Stimulated activated CD4-positive, alpha-beta T cell treated with anti-CD3 and anti-CD28 coated beads, Interleukin-1b, Interleukin-23, amount 100 ng/mL, for 1 hour (primary cell): ENCODE measurements at places on chromosomes 5 and 9.

- DNase-seq = peak; percentile 75
Observed at GRCh38 chr9:33415501-33416038, 13.2 kb upstream of the AQP7 start.

DNA sequence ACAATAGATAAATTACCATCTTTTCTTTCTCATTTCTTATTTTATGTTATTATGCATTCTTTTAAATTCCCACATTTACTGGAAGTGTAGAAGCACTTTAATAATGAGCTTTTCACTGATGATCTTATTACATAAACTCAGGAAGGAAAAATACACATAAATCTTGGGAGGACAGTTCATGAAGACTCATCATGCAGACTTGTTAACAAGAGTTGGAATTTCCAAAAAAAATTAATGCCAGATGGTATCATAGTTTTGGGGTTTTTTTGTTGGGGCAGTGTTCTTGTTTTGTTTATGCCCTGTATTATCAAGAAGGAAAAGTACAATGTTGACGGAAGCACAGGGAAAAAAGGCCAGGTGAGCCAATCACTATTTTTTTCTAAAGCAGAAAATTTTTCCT, 35.1 kb downstream of the CEMIP2 start:
- DNase-seq = no peak

DNA sequence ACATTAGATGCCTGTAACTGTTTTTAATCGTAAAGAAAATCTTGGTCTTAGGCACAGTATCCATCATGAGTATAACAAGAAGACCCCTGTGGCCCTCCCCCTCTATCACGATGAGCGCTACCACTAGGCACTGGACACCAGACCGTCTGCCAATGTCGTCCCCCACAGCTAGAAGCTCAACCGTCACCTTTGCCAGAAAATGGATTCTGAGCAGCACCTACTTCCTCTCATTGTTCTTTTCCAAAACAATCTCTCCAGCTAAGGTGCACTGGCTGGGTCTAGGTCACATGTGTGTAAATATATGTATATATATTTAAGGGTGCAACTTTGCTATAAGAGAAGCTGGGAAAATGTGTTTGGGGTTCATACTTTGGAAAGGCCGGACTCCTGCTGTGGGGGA, 15.7 kb upstream of the SSBP2 start:
- DNase-seq = no peak

- DNase-seq = no peak
Observed at GRCh38 chr9:95438561-95439357, 78.0 kb downstream of the PTCH1 start.

GRCh38 chr9:135992486-135993408, 31.6 kb upstream of the UBAC1 start:
- DNase-seq = no peak

- no peak for DNase-seq
Observed at GRCh38 chr5:81269751-81270393, 31.5 kb upstream of the ZCCHC9 start.

DNA sequence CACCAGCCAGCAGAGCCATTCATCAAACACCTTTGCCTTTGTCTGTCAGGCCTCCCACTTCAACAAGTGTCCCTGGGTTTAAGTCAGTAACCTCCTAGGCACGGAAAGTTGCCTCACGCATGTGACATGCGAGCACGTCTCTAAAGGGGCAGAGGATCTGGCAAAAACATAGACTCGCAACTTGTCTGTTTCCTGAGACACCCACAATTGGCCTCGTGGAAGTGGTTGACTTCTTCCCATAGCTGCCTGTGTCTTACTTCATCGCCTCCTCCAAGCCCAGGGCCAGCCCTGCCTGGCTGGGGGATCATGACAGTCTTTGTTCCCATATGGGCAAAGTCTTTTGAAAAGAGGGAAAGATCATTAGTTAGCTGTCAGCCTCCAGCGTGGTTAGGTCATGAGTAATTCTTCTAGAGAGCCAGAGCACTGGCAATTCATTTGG, 35.5 kb upstream of the GLRX start:
- no peak for DNase-seq

DNA sequence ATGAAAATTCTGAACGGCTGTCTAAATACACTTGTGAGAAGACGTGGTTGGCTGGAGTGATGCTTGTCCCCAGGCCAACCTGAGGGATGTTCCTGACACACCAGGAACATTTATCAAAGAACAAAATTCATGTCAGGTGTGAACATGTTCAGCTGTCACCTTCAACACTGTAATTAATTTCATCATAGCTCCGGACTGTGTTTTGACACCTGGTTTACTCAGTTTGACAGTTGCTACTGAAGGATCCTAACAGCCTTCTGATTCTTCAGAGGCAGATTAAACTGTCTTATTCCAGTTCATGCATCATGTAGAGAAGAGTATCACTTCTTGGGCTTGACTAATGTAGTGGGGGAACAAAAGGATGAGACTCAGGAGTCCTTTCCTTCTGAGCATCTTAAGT, 134.1 kb downstream of the NPR3 start:
- DNase-seq = no peak

- no peak for DNase-seq
Observed at GRCh38 chr5:359301-359897, 37.9 kb downstream of the AHRR start.

GRCh38 chr5:152274224-152274623, 130.9 kb downstream of the NMUR2 start:
- no peak for DNase-seq

GRCh38 chr5:151612689-151613427, 21.7 kb upstream of the FAT2 start:
- DNase-seq = no peak

GRCh38 chr5:109619606-109620005, 70.1 kb upstream of the MAN2A1 start:
- DNase-seq = no peak

DNA sequence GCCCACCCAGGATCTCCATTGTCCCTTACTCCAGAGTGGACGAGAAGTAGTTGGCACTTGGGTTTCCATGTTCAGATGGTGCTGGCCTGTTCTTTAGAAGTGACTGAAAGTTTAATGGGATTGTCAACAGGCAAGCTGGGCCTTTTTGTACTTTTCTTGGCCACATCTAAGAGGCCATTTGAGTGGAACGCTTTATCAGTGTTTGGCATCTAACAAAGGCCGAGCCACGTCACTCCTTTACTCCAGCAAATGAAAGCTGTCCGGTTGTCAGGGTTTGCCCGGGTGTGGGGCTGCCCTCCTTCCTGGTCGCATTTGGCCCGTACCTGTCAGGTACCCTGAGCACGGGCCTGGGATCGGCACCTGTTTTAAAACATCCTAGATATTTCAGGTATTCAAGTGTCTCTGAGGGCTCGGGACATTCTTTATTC, 71.5 kb downstream of the RCL1 start:
- DNase-seq = no peak

GRCh38 chr9:132506977-132507669, 75.3 kb upstream of the BARHL1 start:
- no peak for DNase-seq

DNA sequence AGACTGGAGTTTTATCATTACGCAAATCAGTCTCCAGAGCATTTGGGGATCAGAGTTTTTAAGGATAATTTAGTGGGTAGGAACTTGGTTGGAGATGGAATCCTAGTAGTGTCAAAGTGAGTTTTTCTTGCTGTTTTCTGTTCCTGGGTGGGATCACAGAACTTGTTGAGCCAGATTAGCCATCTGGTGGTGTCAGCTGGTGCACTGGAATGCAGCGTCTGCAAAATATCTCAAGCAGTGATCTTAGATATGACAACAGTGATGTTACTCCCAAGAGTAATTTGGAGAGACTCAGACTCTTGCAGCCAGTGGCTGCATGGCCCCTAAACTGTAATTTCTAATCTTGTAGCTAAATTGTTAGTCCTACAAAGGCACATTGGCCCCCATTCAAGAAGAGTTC, 1257.8 kb downstream of the MAT2B start:
- DNase-seq = no peak

DNA sequence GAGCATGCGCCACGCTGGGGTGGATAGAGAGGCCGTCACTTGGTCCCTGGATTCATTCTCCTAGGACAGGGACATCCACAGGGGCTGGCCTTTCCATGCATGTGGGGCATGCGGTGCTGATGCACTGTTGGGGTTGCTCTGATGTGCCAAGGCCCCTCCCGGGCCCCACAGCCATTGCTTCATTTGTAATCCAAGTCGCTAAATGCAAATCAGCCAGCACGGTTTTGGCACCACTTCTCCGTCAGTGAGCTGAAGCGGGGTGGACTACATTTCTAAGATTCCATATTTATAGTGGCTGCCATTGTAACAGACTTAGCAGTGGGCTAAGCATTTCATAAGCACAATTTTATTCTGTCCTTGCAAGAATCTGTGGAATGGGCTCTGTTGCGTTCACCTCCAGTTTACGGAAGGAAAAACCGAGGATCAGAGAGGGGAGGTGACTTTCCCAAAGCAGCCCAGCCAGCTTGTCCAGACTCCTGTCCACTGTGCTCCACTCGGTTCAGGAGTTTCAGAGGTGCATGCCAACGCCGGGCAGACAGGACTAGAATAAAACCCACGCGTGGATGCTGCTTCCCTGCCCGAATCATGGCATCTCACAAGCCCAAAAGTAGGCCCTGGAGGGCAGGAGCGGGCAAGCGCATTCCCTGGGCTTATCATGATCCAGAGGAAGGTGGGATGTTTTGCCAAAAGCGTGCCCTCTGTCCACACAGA, 102.6 kb upstream of the COL5A1 start:
- no peak for DNase-seq

DNA sequence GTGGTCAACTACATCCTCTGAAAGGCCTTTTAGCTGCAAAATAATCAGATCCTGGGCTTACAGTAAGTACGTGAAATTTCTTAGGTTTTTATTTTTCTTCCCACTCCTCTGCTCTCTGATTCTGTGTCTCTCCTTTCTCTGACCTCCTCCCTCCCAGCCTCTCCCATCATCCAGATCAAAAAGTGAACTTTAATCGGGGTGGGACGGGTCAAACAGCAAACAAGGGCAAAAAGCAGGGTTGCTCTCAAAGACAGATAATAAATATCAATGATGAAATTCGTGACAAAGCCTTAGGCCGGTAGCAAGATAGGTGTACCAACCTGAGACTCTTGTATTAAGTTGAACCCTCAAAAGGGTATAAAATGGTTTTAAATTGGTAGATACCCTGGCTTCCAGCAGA, 76.1 kb downstream of the RANBP17 start:
- DNase-seq = no peak

GRCh38 chr9:87585123-87585855, 87.6 kb downstream of the DAPK1 start:
- DNase-seq = no peak

- no peak for DNase-seq
Observed at GRCh38 chr9:117121316-117121715, 293.5 kb downstream of the ASTN2 start.

GRCh38 chr9:116859763-116860162, 172.7 kb downstream of the TRIM32 start:
- DNase-seq = no peak

GRCh38 chr5:116076496-116076895, 8.3 kb upstream of the COMMD10 start:
- no peak for DNase-seq

GRCh38 chr5:125478599-125478998, 732.2 kb upstream of the ZNF608 start:
- DNase-seq = no peak

DNA sequence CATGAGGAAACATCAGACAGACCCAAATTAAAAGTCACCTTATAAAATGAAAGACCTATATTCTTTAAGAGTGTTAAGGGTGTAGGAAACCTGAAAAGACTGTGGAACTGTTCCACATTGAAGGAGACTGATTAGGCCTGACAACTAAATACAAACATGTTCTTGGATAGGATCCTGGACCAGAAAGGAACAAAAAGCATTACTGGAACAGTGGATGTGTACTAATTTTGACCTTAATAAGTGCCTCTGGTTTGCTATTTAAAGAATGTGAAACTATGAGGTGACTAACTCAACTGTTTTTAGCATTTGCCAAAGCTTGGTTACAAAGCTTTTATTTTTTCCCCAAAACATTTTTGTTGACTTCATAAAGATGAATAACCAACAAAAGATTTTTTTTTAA, 340.6 kb downstream of the CAAP1 start:
- no peak for DNase-seq

- no peak for DNase-seq
Observed at GRCh38 chr5:79630444-79630843, 18.2 kb downstream of the TENT2 start.

- DNase-seq = no peak
Observed at GRCh38 chr9:22203371-22204138, 194.4 kb upstream of the CDKN2B start.

DNA sequence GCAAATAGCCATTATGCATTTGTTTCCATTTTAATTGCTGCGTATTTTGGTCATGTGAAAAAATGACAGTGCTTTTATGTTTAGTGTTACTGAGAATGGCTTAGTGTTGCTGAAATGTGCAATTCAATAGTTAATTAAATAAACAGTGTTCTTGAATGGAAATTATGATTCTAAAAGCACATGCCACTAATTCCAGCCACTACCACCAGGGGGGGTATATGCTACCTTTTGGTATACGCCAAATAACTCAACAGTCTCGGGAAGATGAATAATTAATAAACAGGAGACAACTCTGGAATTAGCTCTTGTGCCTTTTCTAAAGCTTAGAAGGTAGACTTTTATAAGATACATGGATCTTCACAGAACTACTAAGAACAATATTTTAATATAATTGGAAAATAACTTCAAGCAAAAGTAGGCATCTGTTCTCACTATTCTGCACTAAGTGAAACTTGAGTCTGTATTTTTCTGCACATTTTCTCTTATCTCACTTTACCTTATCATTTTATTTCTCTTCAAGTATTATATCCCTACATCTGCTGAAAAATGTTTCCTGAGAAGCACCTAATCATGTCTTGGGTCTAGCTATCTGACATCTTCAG, 83.5 kb upstream of the MINAR2 start:
- peak; percentile 16 for DNase-seq

- no peak for DNase-seq
Observed at GRCh38 chr9:112157087-112157486, 18.0 kb downstream of the SUSD1 start.

- no peak for DNase-seq
Observed at GRCh38 chr9:74333384-74334032, 163.6 kb upstream of the RORB start.
